Activated CD8-positive, alpha-beta T cell treated with anti-CD3 and anti-CD28 coated beads, Interleukin-2, amount 10 ng/mL, durations not matched to agents 7 days and 5 days (primary cell): ENCODE measurements at places on chromosomes 1 and 21. TPM values are rescaled to one million over a fixed set of nuclear protein-coding genes. Genes with fewer than 3 reads are reported as not detected.

- no peak overlapping the region for H3K4me3 ChIP-seq
- no peaks in the 10 kb centered on the region for H3K4me1 ChIP-seq
- no peaks in the 10 kb centered on the region for H3K27me3 ChIP-seq
- H3K27ac ChIP-seq: no peak overlapping the region
- H3K36me3 ChIP-seq: no peaks in the 10 kb centered on the region
Observed at GRCh38 chr1:17831597-17831996, 76.5 kb downstream of the ACTL8 start.

Gene ARHGEF16
- total RNA-seq: not detected

- no peak for DNase-seq
- H3K27me3 ChIP-seq: no peaks in the 10 kb centered on the region
- H3K4me1 ChIP-seq: peaks cover 9% of the 10 kb centered on the region
- no peak overlapping the region for H3K4me3 ChIP-seq
- peaks cover 2% of the 10 kb centered on the region for H3K36me3 ChIP-seq
- no peak overlapping the region for H3K27ac ChIP-seq
Observed at GRCh38 chr1:27299385-27300271, 22.3 kb upstream of the TMEM222 start.

DNA sequence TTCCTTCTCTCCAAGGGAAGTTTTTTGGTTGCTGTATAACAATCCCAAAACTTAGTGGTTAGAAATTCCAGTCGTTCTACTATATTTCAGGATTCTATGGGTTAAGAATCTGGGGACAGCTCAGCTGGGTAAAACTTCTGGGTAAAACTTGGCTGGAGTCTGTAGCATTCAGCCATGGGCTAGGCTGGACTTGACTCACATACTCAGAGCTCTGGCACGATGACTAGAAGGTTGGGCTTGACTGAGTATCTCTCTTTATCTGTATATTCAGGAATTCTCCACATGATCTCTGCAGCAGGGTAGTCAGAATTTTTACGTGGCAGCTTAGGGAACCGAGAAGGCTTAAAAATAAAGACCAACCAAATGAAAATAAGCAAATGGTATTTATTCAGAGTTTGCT, 28.2 kb upstream of the HRNR start:
- H3K4me1 ChIP-seq: no peaks in the 10 kb centered on the region
- no peak overlapping the region for H3K4me3 ChIP-seq
- no peak for DNase-seq
- H3K27me3 ChIP-seq: peaks cover 5% of the 10 kb centered on the region

DNA sequence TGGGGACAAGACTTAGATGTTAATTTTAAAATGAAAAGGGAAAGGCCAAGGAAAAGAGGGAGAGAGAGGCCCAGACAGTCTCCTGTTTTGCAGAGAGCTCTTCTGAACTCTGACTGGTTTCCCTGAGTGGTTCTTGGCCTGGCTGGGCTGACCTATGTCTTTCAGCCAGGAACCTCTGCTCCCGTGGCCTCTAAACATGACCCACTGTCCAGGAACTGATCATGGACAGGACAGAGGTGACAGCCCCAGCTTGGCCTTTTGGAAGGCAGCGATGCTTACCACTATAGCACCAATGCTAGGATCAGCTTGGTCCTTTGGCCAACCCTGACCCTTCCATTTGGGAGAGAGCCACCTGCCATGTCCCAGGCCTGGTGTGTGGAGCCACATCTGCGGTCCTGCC, 55.2 kb downstream of the PRDM16 start:
- DNase-seq: no peak
- no peaks in the 10 kb centered on the region for H3K36me3 ChIP-seq
- no peaks in the 10 kb centered on the region for H3K27me3 ChIP-seq
- no peak overlapping the region for H3K4me3 ChIP-seq
- no peak overlapping the region for H3K27ac ChIP-seq

- peak; percentile 89 for DNase-seq
- peak overlapping the region; percentile 90 for H3K27ac ChIP-seq
- peaks cover 89% of the 10 kb centered on the region for H3K36me3 ChIP-seq
- peak overlapping the region; percentile 67 for H3K4me3 ChIP-seq
- no peaks in the 10 kb centered on the region for H3K27me3 ChIP-seq
Observed at GRCh38 chr21:42424914-42425541, 21.3 kb downstream of the UBASH3A start.

Gene S100A12
- total RNA-seq: not detected

- H3K27ac ChIP-seq: peak overlapping the region; percentile 87
- peaks cover 5% of the 10 kb centered on the region for H3K27me3 ChIP-seq
- peak; percentile 64 for DNase-seq
- H3K4me1 ChIP-seq: peaks cover 21% of the 10 kb centered on the region
Observed at GRCh38 chr1:145858238-145858900, 512 bp downstream of the PIAS3 start.

Gene S100A7A
- not detected for total RNA-seq

DNA sequence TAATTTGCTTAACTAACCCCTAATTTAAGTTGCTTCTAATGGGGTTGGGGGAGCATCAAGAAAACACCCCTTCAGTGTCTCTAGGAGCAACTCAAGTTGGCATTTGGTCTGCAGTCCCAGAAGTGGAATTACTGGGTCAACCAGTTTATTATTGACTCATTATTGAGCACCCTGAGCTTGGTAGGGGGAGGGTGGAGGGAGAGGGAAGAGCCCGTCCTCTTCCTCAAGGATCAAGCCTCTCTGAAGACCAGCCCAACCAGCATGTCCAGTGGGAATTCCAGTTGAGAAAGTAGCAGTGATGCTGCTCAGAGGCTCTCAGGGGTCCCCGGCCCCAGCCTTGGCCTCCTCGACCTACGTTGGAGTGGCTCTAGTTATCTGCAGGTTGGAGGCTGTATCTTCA, 2.1 kb upstream of the PLA2G2F start:
- H3K27me3 ChIP-seq: peaks cover 26% of the 10 kb centered on the region
- no peak overlapping the region for H3K4me3 ChIP-seq
- H3K36me3 ChIP-seq: no peaks in the 10 kb centered on the region

DNA sequence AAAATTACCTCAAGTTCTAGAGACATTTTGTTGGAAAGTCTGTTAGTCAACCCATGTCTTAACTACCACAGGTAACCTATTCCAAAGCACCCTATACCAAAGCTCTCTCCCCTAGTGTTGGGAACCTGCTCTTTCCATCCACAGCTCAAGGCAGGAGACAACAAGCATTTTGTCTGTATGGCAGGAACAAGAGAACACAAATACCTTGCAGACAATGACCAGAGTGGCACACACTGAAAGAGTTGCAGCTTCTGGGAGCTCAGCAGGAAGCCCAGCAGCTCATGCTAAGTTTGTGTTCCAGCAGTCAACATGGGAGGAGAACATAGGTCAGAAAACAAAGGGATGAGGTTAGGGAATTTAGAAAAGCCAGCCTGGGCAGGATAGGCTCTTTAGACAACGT, 300.8 kb downstream of the HHIPL2 start:
- H3K4me3 ChIP-seq: no peak overlapping the region
- no peaks in the 10 kb centered on the region for H3K4me1 ChIP-seq
- no peaks in the 10 kb centered on the region for H3K36me3 ChIP-seq
- no peak overlapping the region for H3K27ac ChIP-seq

Gene SPATA6
- total RNA-seq: 0.95 TPM

DNA sequence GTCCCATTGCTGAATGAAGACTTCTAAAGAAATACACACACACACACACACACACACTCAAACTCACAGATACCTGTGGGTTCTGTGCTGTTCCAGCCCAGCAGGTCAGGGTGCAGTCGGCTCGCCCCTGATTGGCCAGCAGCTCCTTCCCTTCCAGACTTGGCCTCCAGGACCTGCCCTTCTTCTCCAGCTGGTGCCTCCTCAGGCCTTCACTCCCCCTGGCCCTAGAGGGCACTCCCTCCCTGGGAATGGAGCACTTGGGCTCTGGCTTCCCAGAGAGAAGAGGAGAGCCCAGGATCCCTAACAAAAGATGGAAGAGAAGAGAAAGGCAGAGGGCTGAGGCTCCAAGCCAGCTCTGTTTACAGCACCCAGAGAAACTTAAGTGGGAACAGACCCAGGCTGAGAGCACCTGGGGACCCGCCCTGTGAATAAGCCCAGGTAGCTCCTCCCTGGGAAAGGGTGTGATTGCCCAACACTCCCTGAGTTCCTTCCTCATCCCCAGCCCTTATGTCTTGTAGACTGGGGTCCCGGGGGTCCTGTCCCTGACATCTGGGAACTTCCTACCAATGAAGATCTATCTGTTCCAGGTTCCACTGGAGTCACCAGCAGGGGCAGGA, at the start of gene PGLYRP3:
PGLYRP3 (minus strand) TSS at position 383 of the 617 bp plus-strand sequence. CDS start 2,287 bp downstream, outside the sequence.
- H3K4me1 ChIP-seq: no peaks in the 10 kb centered on the region
- no peak within 1 kb of the TSS for H3K4me3 ChIP-seq
- H3K27ac ChIP-seq: no peak within 1 kb of the TSS
- no peak for DNase-seq

- H3K4me3 ChIP-seq: no peak overlapping the region
- no peak for DNase-seq
- H3K36me3 ChIP-seq: no peaks in the 10 kb centered on the region
Observed at GRCh38 chr1:113040041-113040440, 33.0 kb upstream of the LRIG2 start.

DNA sequence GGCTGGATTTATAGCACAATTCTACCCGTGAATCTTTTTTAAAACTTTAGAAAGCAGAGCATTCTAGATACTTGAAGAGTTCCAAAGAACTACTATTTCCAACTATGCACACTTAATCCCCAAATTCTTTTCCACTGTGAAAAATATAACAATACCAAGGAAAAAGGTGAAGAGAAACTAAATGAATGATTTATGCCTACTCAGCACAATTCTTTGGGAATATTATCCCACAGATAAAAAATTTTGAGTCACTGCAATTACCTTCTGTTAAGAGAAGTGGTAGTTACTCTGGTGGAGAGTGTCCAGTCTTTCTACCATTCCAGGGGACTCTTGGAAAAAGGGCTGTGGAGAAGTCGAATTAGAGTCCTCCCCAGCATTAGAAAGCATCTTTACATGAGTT, 39.2 kb downstream of the ERO1B start:
- H3K27me3 ChIP-seq: no peaks in the 10 kb centered on the region
- no peak for DNase-seq
- H3K36me3 ChIP-seq: no peaks in the 10 kb centered on the region
- H3K4me1 ChIP-seq: no peaks in the 10 kb centered on the region
- H3K4me3 ChIP-seq: no peak overlapping the region

DNA sequence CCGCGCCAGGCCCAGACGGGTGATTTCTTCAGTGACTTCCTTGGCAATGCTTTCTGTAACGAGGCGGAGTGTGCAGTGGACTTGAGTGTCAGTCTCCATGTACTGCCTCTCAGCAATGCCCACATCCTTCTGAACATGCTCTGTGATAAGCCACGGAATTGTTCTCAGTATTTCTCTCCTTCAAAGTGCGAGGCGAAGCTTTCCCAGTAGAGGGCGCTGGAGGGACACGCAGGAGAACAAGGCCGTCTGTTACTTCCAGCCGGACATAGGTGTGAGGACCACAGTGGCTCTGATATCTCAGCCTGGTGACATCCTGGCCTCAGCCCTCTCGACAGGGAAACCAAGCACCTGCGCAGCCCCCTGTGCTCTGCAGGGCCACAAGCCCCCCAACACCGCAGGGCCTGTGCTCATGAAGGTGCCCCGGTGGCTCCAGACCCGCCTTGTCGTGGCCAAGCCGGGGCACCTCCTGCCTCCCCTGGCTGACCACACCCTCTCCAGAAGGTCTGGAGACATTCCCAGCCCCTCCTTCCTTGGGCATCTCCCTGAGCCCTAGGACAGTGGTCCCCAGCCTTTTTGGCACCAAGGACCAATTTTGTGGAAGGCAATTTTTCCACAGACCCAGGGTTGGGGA, 46.1 kb upstream of the BACE2 start:
- no peaks in the 10 kb centered on the region for H3K36me3 ChIP-seq
- H3K4me1 ChIP-seq: no peaks in the 10 kb centered on the region
- no peak overlapping the region for H3K27ac ChIP-seq
- DNase-seq: peak; percentile 81
- H3K27me3 ChIP-seq: no peaks in the 10 kb centered on the region

Gene SERTAD4
- total RNA-seq: not detected

Gene CD1D
- not detected for total RNA-seq

GRCh38 chr1:41728403-41729202, 190.1 kb downstream of the HIVEP3 start:
- peaks cover 36% of the 10 kb centered on the region for H3K4me1 ChIP-seq
- H3K4me3 ChIP-seq: no peak overlapping the region
- DNase-seq: peak; percentile 57
- peaks cover 5% of the 10 kb centered on the region for H3K36me3 ChIP-seq
- no peaks in the 10 kb centered on the region for H3K27me3 ChIP-seq
- peak overlapping the region; percentile 54 for H3K27ac ChIP-seq

DNA sequence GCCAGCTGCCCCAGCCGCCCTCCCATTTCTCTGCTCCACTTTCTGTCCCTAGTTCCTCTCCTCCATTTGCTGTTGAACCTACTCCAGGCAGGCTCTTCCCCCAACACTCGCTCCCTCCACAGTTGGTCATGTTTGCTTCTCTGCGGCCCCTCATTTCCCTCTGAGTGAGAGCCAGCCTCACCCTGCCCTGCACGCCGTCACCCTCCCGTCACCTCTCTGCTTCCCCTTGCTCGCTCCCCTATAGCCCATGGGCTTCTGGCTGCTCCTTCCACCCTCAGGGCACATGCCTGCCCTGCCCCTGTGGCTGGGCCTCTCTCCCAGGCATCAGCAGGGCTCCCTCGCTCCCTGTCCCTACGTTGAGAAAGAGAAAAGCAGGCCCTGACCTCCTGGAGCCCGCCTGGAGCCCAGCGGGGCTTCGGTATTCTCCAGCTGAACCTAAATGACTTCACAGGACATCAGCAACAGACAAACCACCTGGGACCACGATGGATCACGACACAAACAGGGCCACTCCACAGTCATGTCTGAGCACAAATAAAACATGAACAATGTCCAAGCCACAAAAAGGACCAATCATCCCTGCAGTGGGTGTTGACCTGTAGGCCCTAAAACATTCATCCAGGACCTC, 13.3 kb upstream of the THEMIS2 start:
- H3K4me3 ChIP-seq: no peak overlapping the region
- H3K36me3 ChIP-seq: no peaks in the 10 kb centered on the region
- no peaks in the 10 kb centered on the region for H3K27me3 ChIP-seq
- H3K4me1 ChIP-seq: peaks cover 29% of the 10 kb centered on the region
- H3K27ac ChIP-seq: peak overlapping the region; percentile 80
